ENCODE measurements at places on chromosomes 13 and 19. TPM values are rescaled to one million over a fixed set of nuclear protein-coding genes. Genes with fewer than 3 reads are reported as not detected.
A peak's percentile ranks its signal among the peaks of the same experiment; 100 is the strongest.

ABHD8 gene
- 9.3 TPM for total RNA-seq

NDUFA13 gene
- 97.2 TPM for total RNA-seq

SPTBN4 gene
- 3.1 TPM for total RNA-seq

GRCh38 chr13:112767506-112768471 lies 78.0 kb downstream of the ATP11A start:
- DNase-seq = no peak

DNA sequence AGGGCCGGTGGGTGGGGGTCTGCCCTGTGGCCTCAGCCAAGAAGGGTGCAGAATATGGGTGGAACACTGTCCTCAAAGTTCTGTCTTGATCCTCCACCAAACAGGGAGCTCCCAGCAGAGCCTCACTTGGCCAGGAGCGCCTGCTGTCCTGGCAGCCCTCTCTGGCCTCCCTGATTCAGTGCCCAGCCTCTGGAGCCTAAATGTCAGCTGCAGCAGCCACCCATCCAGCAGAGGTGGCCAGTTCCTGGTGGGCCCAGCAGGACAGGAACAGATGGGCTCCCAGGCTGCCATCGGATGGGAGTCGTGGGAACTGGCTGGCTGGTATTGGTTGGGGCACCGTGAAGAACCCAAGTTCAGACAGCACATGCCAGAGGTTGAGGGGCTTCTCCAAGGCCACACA lies 1.8 kb upstream of the USE1 start:
- no peak for DNase-seq

DNA sequence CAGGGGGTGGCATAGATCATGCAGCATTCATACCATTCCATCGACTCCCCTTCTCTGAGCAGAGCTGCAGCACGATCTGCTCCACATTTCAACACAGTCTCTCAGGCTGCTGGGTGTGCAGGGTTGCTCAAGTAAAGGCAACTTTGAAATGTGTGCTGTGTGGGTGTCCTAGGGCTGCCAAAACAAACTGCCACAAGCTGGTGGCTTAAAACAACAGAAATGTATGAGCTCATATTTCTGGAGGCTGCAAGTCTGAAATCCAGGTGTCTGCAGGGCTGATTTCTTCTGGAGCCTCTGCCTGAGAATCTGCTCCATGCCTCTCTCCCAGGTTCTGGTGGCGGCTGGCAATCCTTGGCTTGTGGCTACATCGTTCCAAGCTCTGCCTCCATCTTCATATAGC lies 63.7 kb upstream of the WDFY2 start:
- no peak for DNase-seq

ZNF681 gene
- 2.8 TPM for total RNA-seq

- DNase-seq = no peak
These were observed 234.7 kb downstream of the TSHZ3 start for GRCh38 chr19:31114585-31114984.

- no peak for DNase-seq
These were observed 48.3 kb downstream of the ELF1 start for GRCh38 chr13:40970803-40971202.

GRCh38 chr19:41882568-41883462 lies at the start of gene ARHGEF1:
TSS of gene ARHGEF1 (plus strand) at chr19:41883184. CDS start at chr19:41888083, 4,899 bp downstream.
- DNase-seq = no peak

DNA sequence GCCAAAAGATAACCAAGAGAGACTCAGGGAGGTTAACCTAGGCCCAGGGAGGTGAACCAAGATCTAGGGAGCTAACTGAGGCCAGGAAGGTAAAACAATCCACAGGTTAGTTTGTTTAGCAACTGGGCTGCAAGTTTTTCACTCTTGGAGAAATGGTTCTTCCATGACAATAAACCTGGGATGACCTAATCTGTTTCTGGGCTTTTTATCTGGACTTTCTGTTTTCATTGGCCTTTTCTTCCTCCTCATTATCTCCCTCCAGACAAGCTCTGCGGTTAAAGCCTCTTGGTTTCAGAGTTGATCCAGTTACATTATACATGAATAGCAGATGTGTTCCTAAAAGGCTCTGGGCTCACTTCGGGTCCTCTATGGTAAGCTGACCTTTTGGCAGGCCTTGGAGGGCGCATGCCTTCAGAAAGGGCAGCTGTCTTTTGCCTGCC lies 44.2 kb downstream of the PCDH8 start:
- no peak for DNase-seq

GRCh38 chr13:20230913-20231838 lies 943 bp downstream of the GJB6 start:
- no peak for DNase-seq

DNA sequence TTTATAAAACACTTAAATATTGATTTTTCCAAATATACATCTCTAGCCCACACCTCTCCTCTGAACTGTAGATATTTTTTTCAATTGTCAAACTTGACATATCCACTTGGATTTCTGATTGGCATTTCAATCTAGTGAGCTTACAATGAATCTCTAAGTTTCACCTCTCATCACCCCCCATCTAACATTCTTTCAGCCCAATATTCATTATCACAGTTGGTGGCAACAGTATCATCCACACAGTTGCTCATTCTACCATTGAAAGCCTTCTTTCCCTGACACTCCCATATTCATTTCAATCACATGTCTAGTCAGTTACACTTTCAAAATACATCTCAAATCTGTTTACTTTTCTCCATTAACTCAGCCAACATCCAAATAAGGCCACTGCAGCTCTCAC lies 385.2 kb downstream of the PCDH20 start:
- DNase-seq = no peak

- DNase-seq = no peak
These were observed 15.6 kb downstream of the AP3D1 start for GRCh38 chr19:2135474-2136402.

DNA sequence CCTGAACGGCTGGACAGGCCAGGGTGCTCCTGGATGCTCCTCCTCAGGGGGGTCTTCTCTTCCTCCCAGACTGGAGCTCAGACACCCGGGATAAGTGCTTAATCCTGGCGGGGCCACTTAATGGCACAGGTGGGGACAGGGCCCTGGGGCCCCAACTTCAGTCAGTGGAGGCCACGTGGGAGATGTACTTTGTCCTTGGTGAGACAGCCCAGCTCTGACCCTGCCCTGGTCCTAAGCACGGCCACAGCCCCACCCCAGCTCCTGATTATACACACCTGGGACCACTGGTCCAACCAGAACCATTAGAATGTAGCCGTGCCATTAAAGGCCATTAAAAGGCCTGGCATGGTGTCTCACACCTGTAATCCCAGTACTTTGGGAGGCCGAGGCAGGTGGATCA lies 7.8 kb downstream of the PPP1R14A start:
- DNase-seq = no peak

ADAMTSL5 gene
- total RNA-seq = 1.1 TPM

DNA sequence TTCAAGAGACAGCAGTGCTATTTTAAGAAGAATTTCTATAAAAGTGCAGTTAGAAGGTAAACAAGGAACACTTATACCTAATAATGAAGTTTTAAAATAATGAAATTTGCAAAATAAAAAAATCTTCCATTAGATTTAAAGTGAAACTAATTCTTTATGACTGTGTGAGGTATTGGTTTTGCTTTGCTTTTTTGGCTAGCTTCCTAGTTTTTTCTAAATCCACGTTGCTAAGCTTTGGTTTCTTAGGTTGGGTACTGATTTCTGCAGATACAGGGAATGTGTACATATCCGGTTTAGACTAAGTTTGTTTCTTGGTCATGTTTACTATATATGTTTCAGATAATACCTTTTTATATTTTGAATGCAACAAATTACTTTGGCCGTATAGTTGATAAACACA lies 59.8 kb downstream of the SLC7A9 start:
- no peak for DNase-seq

SPRY2 gene
- 67.5 TPM for total RNA-seq

DNA sequence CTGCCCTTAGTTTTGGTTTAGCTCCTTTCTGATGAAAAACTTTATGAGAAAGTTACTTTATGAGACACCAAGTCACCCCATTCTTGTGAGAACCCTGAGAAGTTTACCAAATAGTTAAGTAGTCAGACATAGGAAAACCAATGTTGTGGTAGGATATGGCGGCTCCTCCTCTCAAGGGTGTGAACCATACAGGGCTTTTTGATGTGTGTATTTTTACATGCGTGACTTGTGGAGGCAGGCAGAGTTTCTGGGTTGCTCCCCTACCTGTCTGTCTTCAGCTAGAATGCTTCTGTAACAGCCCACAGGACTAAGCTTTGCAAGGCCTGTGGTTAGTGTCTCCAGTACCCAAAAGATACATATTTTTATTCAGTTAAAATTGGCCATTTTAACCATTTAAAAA lies 18.3 kb downstream of the UBAC2 start:
- no peak for DNase-seq

- no peak for DNase-seq
These were observed 9.0 kb downstream of the BLOC1S3 start for GRCh38 chr19:45187421-45188100.

- DNase-seq = no peak
These were observed 520.4 kb downstream of the SLITRK6 start for GRCh38 chr13:85278851-85279250.

GRCh38 chr13:48828962-48829411 lies 146.7 kb upstream of the FNDC3A start:
- DNase-seq = no peak

OR10H1 gene
- total RNA-seq = not detected

- DNase-seq = no peak
These were observed 2.9 kb upstream of the HOOK2 start for GRCh38 chr19:12778017-12778904.

DNA sequence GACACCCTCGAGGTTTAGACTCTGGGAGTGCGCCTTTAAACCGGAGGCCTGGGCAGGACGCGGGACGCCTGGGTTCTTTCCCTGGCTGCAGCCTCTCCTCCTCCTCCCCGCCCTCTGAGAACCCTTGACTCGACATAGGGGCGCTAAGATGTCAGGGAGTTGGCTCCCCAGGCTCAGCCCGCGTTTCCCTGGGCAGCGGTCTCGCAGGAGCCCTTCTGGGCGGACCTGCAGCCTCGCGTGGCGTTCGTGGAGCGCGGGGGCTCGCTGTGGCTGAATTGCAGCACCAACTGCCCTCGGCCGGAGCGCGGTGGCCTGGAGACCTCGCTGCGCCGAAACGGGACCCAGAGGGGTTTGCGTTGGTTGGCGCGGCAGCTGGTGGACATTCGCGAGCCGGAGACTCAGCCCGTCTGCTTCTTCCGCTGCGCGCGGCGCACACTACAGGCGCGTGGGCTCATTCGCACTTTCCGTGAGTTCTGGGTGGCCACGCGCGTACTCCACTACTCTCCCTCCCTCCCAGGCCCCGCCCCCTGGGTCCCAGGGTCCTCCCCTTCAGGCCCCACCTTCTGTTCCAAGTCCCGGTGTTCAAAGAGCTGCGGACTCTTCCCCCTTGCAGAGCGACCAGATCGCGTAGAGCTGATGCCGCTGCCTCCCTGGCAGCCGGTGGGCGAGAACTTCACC lies 1.3 kb downstream of the ICAM5 start:
- DNase-seq = no peak

ZNF8 gene
- total RNA-seq = 5.0 TPM

- DNase-seq = no peak
These were observed 98.2 kb downstream of the UBL3 start for GRCh38 chr13:29752175-29752574.

DNA sequence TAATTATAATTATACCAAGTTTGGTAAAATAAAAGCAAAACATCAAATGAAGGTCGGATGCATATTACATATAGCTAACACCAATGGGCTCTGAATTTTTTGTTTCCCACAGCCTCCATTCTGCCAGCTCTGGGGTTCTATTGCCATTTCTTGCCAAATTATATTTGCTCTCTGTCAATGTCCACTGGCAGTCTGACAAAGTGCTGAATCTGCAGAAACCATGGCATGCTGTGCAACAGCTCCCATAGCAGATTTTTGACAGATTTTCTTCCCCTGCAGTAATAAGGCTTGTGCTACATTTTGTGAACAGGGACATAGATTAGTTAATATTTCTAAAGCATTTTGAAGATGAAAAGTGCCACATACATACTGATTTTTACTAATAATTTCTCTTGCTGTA lies 1102.1 kb downstream of the DIAPH3 start:
- DNase-seq = no peak

DNA sequence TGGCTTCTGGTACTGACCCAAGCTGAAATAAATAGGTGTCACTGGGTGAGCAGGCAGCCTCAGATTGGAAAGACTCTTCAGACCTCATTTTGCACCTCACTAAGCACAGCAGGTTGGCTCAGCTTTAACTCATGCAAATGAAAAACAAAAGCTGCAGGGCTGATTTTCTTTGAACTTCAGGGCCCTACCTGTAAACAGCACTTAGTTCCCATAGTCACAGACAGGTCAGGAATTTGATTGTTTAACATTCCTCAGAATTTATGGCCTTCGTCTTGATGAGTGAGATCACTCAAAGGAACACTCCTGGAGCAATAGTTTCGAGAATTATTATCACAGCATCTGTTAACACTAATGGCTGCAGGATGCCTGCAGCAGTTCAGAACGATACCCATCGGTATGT lies 718.5 kb downstream of the EFNB2 start:
- DNase-seq = no peak

PBX4 gene
- total RNA-seq = 3.1 TPM

- DNase-seq = peak; percentile 85
These were observed 6.8 kb downstream of the ELL start for GRCh38 chr19:18514800-18515682.

CEACAM8 gene
- 0.79 TPM for total RNA-seq

DNA sequence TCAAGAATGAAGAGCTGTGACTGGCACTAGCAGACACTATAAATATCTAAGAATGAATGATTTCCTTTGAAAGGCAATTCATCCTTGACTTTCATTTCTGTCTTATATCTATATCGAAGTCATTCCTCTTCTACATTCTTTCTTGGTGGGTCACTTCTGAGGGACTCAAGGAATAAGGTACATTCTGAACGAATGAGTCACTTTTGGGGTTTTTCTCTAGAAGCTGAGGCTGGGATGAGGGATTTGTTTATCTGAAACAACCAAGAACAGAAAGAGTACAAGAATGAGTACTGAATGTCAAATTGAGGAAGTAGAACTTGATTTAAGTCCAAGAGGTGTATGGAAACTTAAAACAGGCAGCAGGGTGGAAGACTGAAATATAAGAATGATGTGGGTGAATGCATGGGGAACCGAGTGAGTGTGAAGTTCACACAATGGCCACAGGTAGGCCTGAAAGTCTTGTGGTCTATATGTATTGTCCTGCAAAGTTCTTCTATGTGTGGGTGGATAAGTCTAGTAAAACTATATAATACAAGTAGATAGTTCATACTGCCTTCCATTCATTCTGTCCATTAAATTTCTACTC lies 343.9 kb downstream of the OXGR1 start:
- no peak for DNase-seq

- no peak for DNase-seq
These were observed 4.1 kb upstream of the UBAC2 start for GRCh38 chr13:99196466-99197116.

Measured in omental fat pad (tissue), 4 donors.